ENCODE measurements at places on chromosomes 1 and 21. TPM values are rescaled to one million over a fixed set of nuclear protein-coding genes. Genes with fewer than 3 reads are reported as not detected.

Gene B3GALT2
- not detected for total RNA-seq

Gene CDC42
- total RNA-seq = 338 TPM

- no peak for DNase-seq
Observed at GRCh38 chr1:22379566-22379965, 72.1 kb upstream of the ZBTB40 start.

DNA sequence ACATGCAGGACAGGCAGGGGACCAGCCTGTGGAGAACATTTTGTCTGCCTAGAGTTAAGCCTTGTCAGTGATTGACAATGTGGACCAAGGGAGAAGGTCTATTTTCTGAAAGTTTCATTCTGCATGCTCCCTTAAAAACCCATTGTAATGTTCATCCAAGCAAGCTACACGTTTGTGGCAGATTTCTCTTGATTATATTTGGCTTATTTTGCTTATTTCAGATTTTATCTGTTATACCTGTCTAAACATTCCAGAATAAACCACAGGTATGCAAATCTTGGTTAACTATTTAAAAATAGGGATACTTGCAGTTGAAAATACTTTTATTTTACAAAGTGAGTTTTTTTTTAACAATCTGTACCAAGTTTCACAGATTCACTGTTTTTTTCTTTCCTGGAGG is 78.2 kb upstream of the F3 start:
- DNase-seq = no peak
